Hematopoietic multipotent progenitor cell treated with erythropoietin and hydrocortisone succinate and interleukin-3 and kit ligand, for 4 days (in vitro differentiated cells): ENCODE measurements at places on chromosomes 5 and 9.
A peak's percentile ranks its signal among the peaks of the same experiment; 100 is the strongest.

DNA sequence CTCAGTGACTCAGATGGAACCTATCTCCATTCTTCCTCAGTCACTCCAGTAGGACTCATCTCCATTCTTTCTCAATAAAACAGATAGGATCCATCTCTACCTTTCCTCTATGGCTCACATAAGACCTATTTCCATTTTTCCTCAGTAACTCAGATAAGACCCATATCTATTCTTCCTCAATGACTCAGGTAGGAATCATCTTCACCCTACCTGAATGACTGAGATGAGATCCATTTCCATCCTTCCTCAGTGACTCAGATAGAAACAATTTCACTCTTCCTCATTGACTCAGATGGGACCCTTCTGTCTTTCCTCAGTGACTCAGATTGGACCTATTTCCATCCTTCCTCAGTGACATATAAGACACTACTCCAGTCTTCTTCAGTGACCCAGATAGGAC lies 165.1 kb downstream of the FBXO4 start:
- DNase-seq = no peak

DNA sequence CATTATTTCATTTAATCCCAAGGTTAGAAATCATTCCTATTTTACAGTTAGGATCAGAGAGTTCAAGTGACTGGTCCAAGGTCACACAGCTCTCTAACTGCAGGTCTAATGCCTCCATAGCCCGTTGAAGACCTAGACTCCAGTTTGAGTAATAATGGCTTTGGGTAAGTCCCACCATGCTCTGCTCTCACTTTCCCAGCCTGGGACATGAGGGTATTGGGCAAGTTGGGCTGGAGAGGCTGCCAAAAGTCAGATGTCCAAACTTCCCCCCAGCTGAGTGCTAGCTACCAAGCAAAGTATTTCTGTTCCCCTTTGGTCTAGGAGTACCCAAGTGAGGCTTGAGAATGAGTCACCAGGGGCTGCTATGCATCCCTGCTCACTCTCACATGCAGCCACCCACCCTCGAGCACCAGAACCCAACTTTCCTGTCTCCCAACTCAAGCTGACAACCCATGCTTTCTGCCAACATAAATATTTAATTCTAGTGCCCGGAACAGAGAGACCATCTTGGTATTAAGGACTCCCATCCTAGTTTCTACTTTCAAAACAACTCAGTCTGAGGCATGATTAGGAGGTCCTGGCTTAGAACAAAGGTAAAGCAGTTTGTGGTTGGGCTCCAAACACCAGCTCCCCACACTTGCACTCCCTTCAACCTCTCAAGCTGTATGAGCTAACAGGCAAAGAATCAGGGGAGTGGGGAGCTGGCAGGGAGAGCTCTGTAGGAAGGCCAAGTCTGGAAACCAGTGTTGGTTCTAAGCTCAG lies 236.5 kb upstream of the TRIM32 start:
- peak; percentile 43 for DNase-seq

DNA sequence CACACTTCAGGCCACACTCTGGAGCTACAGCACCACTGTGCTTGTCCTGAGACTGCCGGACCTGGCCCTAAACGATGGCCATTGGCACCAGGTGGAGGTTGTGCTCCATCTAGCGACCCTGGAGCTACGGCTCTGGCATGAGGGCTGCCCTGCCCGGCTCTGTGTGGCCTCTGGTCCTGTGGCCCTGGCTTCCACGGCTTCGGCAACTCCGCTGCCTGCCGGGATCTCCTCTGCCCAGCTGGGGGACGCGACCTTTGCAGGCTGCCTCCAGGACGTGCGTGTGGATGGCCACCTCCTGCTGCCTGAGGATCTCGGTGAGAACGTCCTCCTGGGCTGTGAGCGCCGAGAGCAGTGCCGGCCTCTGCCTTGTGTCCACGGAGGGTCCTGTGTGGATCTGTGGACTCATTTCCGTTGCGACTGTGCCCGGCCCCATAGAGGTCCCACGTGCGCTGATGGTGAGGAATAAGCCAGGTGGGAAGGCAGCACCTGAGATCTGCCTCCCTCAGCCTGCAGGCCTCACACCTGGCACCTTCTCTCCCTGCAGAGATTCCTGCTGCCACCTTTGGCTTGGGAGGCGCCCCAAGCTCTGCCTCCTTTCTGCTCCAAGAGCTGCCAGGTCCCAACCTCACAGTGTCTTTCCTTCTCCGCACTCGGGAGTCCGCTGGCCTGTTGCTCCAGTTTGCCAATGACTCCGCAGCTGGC lies 14.7 kb downstream of the CRB2 start:
- no peak for DNase-seq

DNA sequence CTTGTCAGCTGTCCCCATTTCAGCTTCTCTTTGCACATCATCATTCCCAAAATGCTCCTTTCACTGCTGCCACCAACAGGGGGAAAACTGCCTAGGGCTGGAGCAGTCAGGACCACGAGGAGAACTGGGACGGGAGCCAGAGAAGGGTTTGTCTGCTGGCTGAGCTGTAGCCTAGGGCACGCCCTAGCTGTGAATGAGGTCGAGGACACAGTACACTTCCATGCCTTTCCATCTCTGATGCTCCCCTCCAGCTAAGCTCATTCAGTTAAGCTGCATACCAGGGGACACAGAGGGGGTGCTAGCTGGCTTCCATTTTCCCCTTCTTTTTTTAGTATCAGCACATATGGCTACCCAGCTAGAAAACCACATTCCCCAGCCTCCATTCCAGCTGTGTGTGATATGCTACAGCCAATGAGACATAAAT lies 64.7 kb downstream of the STK10 start:
- peak; percentile 39 for DNase-seq

DNA sequence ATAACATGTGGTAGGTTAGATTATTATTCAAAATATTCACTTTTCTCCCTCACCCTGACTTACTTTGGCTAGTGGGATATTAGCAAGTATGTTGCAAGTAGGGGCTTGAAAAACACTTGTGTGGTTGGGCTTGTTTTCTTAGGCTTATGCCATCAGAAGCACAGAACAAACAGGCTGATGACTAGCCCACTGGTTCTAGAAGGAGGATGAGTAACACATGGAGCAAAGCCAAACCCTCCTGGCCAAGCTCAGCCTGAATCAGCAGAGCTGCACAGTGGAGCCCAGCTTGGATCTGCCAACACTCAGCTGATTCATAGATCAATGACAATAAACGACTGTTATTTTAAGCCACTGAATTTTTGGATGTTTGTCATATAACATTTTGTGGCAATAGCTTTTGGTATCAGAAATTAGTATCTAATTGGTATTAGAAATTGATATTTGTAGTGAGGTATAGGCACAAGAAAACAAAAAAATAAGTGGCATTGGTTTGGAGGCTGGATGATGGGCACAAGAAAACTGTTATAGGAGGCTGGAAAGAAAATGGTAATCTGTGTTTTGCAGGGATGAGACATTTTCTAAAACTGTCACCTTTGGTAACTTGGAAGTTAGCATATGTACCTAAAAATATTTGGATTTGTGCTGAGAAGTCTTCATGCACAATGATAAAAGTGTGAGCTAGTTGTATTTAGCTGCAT lies 46.1 kb upstream of the ZBED3 start:
- no peak for DNase-seq
